Kidney capillary endothelial cell (primary cell): ENCODE measurements at places on chromosomes 5 and 9.

DNA sequence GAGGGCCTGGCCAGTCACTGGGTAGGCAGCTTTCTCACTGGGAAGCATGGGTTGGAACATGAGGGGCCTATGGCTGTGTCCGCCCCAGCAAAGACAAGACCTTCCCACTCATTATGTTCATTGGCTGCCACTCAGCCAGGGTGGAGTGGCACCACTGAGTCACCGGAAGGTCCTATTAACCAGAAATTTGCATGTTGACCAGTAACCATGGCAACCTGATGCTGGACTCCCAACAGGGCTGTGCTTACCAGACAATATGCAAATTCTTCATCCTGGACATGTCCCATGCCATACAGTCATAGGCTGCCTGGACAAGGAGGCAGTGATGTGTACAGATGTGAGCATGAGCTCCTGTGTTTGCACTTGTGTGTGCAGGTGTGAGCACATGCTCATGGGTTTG is 66.7 kb downstream of the PSD2 start:
- DNase-seq: no peak

GRCh38 chr5:111703662-111704061 is 53.3 kb downstream of the NREP start:
- DNase-seq: no peak

DNA sequence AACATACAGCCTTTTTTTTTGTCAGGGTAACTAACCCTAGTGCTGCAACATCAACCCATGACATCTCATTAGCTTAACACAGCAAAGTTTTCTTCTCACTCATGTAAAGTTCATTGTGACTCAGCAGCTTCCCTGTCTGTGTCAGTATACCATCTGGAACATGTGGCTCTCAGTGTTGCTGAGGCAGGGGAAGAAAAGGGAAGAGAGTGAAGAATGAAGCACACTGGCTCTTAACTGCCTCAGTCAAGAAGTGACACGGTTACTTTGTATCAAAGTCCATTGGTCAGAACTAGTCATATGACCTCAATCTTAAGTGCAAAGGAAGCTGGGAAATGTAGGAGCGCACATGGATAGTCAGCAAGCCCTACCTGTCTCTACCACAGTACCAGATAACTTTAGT is 185.0 kb upstream of the ELL2 start:
- peak; percentile 6 for DNase-seq

- DNase-seq: no peak
These were observed 154.1 kb downstream of the SNX18 start for GRCh38 chr5:54671681-54672080.

GRCh38 chr9:69319324-69320025 is 5.5 kb upstream of the ENTREP1 start:
- no peak for DNase-seq

- DNase-seq: no peak
These were observed 525 bp upstream of the AK3 start for GRCh38 chr9:4741365-4742089.

GRCh38 chr5:61752588-61752987 is 420.5 kb downstream of the ZSWIM6 start:
- DNase-seq: no peak

DNA sequence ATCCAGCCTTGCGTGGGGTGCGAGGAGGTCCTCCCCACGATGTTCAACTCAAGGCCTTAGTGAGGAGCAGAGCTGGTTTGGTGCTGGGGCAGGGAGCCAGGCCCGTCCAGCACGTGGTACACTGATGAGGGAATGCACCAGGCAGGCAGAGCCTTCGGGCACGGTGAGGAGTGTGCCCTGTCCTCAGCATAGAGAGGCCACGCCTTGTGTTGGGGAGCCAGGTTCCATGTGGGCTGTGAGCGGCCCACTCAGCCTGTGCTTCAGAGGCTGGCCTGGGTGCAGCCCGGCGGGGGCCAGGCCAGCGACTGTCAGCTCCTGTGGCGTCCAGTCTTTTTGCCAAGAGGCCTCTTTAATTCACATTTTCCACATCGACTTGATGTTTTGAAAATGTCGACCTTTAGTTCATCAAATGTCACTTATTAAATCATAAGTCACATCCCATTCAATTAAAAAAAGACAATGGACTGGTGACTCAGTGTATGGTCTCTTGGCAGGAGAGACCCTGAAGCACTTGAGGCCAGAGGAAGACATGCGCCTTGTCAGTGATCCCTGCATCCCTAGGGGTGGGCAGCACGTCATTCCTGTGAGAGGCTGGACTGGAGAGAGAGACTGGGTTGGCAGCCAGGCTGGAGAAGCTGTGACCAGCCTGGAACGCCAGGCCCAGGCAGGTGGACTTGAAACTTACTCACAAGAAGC is 21.7 kb downstream of the ERGIC1 start:
- DNase-seq: peak; percentile 48

DNA sequence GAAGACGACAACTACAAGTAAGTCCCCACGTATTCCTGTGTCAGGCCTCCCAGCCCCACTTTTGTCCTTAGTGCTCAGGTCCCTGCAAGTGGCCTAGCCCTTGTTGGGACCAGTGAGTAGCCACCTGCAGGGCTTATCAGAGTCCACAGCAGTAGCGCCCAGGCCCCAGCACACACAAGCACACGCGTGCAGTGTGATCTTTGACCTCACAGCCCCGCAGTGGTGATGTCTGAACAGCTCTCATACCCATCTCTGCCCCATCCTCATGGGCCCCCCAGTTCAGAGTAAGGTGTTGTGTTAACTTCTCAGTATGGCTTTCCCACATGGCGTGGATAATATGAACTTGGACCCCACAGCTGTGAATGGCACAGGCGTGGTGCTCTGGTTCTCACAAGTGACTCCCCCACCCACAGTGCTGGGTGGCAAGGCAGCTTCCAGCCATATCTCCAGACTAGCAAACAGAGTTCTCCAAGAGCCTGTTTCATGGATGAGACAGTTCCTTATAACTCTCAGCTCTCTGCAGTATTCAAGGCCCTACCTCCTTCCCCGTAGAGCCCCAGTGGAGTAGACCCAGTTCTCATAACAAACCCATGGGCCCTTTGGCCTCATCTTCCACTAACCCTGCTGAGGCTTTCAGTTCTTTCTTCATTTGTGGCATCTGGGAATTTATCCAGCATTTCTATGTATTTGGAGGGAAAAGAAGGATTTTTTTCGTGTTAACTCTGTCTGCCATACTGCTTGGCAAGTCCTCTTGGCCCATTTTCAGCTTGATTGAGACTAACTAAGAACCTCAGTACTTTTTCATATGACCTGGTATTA is 46.5 kb upstream of the ANGPTL2 start:
- no peak for DNase-seq

DNA sequence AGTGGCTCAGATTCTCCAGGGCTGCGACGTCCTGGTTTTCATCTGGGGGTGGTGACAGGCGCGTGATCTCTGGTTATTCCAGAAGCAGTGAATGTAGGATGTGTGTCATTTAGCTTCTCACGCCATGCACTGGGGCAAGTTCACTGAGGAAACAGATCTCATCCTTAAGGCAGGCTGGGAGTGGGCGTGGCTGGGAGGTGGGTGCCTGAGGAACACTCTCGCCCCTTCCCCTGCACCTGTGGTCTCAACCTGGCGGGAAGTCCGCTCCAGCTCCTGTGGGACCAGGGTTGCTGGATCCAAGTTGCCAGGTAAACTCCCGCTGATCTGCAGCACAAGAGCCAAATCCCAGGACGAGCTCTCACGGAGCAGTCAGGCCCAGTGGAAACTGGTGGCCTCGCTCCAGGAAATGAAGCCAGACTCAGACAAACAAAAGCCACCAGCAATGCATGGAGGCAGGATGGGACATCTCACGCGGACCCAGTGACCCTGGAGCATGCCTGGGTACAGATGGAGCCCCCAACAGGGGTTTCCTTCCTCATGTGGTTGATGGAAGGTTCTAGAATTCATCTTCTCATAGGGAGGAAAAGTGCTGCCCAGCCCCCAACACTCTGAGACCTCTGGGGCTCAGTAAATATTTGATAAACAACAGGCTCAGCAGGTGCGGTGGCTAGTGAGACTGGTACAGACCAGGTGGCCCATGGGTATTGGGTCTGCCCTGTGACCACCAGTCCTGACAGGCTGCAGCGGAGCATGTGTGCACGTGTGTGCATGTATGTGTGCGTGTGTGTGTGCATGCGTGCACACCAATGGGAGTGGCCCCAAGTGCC is 16.3 kb upstream of the SLC12A7 start:
- DNase-seq: no peak

DNA sequence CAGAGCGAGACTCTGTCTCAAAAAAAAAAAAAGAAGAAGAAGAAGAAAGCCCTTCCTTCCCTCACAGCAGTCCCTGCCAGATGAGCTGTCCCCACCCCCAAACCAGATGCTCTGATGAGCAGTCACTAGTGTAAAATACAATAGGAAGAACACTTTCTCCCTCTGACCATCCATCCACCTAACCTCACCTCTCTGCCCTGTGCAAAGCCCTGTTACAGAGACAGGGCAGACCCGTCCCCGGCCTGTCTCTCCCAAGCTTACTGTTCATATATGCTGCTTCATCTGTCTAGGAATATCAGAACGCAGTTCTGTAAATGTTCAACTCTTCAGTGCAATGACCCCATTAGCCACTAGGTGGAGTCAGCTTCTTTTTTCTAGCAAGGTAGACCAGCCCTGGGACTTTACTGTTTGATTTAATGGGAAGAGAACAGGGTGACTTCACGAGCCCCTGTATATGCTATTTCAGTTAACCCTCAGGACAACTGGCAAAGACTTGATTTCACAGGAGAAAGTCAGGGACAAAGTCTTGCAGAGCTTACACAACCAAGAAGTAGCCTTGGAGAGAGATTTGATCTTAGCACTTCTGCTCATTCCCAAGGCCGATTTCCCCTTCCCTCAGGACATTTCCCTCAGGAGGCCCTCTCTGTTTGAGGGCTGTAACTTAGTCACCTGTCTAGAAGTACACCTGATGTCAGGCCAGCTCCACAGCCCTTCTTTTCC is 14.9 kb upstream of the FGFR4 start:
- peak; percentile 75 for DNase-seq

- no peak for DNase-seq
These were observed 381.8 kb downstream of the ADGRV1 start for GRCh38 chr5:90940227-90940995.
